NCI-H1417 treated with DMSO at 0.1 percent for 48 hours (cell line): ENCODE measurements at places on chromosomes 11 and 22.

DNA sequence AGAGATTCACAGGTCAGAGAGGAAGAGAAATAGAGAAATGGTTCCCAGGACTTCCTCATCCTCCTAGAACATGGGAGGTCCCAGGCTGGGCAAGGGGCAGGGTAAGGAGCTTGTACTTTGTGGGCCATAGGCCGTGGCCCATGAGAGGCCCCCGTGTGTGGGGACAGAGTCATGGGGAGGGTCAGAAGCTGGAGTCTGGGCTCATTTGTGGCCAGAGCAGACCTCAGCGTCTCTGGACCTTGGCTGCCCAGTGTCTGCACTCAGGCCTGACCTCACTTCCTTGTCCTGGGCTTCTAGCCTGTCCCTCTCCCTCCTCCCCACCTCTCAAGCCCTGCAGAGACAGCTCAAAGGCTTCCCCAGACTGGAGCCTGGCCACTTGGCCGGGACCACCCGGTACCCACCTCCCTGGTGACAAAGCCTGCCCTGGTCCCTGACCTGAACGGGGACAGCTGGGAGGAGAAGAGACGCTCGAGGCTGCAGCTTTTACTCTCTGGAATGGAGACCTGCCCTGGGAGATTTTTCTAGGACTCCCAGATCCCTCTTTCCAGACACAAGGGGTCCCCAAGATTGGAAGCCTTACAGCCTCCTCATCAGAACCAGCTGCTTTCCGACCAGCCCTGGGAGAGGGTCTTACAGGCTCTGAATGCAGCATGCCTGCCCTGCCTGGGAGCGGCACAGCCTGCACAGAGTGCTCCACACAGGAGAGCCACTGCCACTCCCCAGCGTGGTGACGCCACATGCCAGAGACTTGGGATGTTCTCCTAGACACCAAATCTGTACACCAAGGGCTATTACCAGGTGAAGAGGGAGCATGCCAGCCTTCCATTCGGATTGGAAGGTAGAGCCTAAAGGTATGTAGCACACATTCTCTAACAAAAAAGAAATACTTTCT lies 569.0 kb upstream of the B3GAT1 start:
- DNase-seq: no peak

DNA sequence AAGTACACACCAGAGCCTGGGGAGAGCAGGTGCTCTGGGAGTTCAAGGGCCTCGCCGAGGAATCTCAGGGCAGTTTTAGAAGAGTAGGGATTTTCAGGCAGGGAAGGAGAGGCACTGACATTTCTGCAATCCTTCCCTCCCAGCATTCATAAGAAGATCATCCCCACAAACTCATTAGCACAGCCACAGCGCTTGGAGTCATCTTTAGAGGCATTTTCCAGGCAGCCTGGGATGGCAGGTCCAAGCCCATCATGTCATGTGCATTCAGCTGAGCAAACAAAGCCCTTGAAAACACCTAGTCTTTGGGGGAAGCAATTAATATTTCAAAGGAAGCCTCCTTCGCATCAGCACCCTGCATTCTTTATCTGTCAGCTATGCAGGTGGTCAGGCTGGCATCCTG lies 43.8 kb downstream of the MAP6 start:
- DNase-seq: peak; percentile 68

GRCh38 chr11:125591649-125592304 lies 875 bp upstream of the STT3A start:
- DNase-seq: no peak

DNA sequence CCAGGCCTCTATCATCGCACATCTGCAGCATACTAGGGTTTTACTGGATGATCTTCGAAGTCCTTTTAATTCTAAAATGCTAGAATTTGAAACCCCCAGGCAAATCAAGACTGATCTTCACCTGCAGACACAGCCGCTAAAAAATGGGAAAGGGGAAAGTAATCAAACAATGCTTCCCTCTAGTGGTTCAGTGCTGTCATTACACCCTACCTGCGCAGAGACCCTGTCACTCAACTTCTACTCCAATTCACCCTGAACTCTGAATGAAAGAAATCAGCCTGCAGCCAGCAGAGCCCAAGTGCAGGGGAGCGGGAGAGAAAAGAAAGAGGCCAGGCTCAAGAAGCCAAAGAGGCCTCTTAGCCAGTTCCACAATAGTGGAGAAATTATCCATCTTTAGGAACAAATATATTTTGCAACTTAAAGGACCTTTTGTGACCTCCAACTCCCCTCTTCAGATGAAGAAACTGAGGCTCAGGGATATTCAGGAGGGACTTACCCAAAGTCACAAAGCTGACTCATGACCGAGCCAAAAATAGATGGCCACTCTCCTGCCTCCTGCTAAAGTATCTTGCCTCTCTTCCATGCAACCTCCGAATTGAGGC lies 33.0 kb downstream of the SERGEF start:
- DNase-seq: no peak
